ENCODE measurements at places on chromosomes 1 and 21.

DNA sequence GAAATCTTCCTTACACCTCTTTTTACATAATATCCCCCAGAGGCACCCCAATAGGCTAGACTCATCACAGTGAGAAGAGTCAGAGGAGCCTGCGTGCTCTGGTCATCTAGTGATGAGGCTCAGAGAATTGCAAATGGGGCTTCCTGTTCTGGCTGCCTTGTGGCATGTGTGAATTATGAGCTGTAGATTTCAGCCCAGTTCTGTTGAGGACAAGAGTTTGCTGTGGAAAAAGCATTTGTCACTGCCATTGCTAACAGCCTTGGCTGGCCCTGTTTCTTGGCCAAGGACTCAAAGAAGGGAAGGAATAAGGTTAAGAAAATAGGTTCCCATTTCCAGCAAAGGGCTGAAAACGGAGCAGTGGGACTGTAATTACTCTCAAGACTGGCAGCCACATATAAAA, 30.7 kb downstream of the MRAP start:
- ATAC-seq, result no peak

- ATAC-seq, result no peak
Measured at GRCh38 chr1:229114315-229114714, 156.6 kb upstream of the RAB4A start.

DNA sequence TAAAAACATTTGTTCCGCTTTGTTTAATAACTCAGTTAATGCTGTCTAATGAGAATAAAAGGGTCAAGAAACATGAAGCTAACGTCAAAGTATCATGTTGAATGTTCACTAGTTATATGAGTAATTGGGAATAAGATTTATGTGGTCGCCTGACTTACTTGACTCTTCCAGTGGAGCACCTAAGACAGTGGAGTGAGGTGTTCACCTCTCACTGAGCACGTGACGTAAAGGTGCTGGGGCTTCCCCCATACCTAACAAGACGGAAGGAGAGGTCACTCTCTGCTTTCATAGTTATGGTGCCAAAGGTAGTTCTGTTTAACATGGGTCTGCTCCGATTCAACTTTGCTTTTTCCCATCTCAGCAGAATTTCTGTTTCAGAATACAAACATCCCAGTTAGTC, 686 bp downstream of the KMO start:
- ATAC-seq, result peak; percentile 67

DNA sequence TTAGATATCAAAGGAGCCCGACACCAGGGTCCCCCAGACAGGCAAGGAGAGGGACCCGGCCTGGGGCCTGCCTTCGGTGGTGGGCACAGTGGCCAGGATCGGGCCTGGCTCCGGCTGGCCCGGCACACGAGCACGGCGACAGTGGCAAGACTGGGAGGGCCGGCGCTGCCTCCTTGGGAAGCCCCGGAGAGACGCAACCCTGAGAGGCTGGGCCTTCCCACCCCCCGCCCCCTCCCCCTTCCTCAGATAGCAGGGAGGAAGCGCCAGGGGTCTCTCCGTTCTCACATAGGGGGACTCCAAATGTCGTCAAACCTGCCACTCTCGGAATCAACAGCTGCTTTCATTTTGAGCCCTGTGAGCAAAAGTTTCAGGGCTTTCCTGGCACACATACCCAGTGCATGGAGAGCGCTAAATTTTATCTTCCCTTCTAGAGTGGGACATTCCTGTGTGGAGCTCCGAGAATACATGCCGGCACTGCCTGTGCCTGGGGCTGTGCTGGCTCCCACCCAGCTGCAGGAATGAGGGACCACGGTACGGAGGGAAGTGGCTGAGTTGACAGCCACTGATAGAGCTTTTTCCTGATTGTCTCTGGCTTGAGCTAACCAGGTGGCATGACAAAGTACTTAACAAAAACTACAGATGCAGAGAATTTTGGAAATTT, 62.4 kb downstream of the CD247 start:
- ATAC-seq, result peak; percentile 46

DNA sequence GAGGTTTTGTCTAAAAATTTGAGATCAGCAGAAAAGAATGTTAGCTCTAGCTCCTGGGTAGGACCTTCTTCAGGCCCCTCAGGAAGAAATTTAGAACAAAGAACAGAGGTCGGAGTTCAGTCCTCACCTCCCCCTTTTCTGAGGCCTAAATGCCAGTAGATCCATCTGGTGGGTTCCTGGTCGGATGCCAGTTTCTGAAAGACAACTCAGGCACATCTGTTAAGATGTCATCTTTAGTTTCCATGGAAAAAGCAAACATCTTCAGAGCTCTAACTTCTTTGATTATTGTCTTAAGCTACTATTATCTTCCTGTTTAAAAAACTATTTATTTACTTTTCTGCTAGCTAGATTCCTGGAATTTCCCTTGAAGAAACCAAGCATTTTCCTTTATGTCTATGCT, 37.1 kb upstream of the USP25 start:
- no peak for ATAC-seq

- no peak for ATAC-seq
Measured at GRCh38 chr1:102970496-102971078, 137.7 kb downstream of the COL11A1 start.

- ATAC-seq, result no peak
Measured at GRCh38 chr1:170460414-170461155, 71.4 kb upstream of the GORAB start.

GRCh38 chr1:109295712-109296415, 10.9 kb downstream of the MYBPHL start:
- ATAC-seq, result no peak

DNA sequence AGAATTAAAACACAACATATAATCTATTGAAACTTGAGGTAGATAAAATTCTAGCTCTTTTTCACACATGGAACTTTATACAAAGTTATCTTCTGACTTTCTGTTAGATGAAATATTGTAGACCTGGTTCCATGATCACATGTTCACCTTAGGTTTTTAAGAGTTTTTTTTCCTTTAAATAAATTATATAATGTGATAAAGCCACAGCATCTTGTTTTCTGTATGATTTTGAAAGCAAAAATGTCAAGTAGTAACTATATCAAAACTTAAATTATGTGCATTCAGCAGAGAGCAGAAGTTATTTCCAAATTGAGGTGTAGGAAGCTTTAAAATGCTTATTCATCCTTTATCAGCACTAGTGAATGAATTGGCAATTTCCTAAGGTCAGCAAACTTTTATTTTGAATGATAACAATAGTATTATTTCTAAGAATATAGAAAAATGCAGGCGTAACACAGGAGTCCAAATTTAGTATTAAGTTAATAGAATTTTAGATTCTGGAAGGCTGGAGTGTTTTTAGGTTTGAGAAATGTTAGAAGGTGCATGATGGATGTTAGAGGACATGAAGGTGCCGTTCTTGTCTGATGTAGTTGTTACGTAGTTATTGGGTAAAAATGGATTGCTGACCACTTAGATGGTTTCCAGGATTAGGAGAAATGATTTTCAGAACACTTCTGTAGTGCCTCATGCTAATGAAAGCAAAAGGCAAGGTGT, 17.5 kb downstream of the BACH1 start:
- no peak for ATAC-seq

GRCh38 chr1:231395076-231395997, 26.8 kb downstream of the EGLN1 start:
- ATAC-seq, result no peak

DNA sequence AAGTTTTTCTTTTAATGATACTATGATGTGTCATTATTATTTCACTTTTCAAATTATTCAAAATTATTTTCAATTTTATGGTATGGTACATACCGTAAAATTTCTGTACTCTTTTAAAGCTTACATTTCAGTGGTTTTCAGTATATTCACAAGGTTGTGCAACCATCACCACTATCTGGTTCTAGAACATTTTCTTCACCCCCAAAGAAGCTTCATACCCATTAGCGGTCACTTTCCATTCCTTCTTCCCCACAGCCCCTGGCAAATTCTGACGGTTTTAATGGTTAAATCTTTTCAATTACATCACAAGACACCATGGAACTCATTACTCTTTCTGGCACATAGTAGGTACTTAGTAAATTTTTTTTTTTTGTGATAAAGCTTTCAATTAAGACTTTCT, 22.8 kb upstream of the ATP5PO start:
- ATAC-seq, result peak; percentile 21

DNA sequence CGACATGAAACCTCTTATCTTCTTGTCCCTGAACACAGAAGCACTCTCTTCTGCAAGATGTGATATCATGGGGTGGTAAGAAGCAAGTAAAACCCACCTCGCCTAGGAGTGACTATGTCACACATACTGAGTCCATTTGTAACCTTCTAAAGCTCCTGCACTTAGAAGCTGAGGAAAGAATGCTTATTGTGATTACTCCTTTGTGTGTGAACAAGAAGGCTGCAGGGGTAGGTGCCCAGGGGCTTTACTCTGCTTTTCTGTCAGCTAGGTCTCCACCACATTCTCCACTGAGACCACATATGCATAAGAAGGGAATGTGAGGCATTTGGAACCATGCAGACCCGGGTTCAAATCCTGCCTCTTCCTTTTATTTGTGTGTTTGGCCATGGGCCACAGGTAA, 144.3 kb downstream of the DMRTA2 start:
- no peak for ATAC-seq

- ATAC-seq, result no peak
Measured at GRCh38 chr1:30061292-30062220, 661.8 kb downstream of the MATN1 start.

GRCh38 chr21:42747276-42747701, 93.9 kb downstream of the PDE9A start:
- ATAC-seq, result no peak

DNA sequence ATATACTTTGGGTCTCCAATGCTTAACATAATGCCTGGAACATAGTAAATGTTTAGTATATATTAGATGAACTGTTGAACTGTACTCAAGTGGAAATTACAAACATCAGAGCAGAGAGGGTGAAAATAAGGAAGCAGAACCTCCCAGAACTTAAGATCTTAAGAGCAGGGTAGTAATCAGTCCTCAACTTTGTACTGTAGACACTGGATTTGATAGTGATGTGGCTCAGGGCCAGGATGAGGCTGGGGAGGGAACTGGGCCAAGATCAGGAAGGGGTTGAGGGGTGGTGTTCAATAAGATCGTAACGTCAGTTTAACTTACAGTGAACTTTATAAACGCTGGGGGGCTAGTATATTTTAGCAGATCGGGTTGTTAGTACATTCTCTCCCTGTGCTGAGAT, 15.4 kb downstream of the MPZL1 start:
- no peak for ATAC-seq

DNA sequence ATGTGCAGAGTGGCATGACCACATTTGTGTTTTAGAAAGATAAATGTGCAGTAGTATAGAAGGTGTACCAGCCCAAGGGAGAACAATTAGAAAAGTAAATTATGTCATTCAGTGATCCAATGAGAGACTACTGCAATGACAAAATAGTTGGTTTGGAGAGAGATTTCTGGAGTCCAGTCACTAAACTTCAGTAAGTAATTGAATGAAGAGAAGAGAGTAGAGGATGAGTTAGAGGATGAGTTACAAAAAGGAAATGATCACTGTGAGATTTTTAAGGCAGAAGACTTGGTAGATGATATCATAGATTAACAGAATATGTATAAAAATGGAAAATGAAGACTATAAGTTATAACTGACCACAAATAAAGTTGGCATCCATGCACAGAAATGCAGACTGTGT, 8.4 kb downstream of the CR2 start:
- ATAC-seq, result no peak

DNA sequence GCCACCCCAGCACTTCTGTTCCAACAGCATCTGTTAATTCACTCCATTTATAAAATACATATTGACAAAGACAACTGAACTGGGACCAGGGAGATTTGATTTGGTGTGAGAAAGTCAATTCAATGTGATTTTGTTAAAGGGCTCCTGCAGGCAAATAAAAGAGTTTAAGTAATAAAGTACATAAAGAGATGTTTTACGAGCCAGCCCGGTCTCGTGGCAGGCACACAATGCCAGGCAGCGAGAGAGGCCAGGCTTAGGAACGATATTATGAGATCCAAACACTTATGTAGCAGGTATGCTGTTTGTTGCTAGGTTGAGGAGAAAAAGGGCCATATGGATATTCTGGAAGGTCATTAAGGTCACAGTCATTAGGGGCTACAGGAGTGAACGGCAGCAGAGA, 227.1 kb downstream of the KCTD3 start:
- no peak for ATAC-seq

DNA sequence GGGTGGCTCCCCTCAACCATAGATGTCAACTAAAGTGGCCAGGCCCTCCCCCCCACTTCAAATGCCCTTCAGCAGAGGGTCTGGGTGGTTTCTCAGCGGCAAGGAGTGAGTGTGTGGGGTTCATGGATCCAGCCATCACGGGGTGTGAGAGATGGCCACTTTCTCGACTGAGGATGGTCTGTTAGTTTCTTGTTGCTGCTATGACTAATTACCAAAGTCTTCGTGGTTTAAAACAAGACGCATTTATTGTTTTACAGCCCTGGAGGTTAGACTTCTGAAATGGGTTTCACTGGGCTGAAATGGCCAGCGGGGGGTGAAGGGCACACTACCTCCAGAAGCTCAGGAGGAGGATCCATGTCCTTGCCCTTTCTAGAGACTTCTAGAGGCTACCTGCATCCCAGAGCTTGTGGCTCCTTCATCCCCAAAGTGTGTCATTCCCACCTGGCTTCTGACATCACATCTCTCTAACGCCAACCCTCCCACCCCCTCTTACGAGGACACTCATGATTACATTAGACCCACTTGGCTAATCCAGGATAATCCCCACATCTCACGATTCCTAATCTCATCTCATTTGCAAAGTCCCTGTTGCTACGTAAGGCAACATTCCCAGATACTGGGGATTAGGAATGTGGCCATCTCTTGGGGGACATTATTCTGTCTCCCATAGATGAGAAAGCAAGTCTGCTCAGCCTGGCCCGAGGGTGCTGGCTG, 53.0 kb downstream of the EPHB2 start:
- no peak for ATAC-seq

DNA sequence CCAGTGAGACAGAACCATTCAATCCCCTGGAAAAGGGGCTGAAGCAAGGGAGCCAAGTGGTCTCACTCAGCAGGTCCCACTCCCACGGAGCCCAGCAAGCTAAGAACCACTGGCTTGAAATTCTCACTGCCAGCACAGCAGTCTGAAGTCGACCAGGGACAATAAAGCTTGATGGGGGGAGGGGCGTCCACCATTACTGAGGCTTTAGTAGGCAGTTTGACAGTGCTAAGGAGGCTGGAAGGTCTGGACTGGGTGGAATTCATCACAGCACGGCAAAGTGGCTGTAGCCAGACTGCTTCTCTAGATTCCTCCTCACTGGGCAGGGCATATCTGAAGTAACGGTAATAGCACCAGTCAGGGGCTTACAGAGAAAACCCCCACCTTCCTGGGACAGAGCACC, 105.4 kb upstream of the GORAB start:
- ATAC-seq, result no peak

DNA sequence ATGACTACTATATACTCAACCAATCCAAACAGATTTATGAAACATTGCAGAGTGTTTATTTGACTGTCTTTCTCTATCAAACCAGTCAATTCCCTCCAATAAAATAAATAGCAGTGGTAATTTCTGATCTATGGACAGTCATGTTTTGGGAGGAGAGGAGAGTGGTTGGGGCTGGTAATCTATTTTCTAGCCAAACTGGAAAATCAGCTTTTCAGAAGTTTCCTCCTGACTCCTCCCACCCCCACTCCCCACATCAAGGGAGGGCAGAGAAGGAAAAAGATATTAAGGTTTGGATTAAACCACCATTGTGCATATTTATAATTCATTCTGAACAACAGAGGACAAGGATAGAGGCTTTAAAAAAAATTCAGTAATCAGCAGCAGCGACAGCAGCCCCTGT, 69.4 kb upstream of the SOX13 start:
- no peak for ATAC-seq

- no peak for ATAC-seq
Measured at GRCh38 chr1:109298666-109299557, 7.9 kb downstream of the MYBPHL start.

- no peak for ATAC-seq
Measured at GRCh38 chr1:110426854-110427253, 19.4 kb upstream of the LAMTOR5 start.

GRCh38 chr1:116889380-116889779, 20.3 kb upstream of the PTGFRN start:
- no peak for ATAC-seq
